ENCODE measurements at places on chromosomes 13 and 19. TPM values are rescaled to one million over a fixed set of nuclear protein-coding genes. Genes with fewer than 3 reads are reported as not detected.

DNA sequence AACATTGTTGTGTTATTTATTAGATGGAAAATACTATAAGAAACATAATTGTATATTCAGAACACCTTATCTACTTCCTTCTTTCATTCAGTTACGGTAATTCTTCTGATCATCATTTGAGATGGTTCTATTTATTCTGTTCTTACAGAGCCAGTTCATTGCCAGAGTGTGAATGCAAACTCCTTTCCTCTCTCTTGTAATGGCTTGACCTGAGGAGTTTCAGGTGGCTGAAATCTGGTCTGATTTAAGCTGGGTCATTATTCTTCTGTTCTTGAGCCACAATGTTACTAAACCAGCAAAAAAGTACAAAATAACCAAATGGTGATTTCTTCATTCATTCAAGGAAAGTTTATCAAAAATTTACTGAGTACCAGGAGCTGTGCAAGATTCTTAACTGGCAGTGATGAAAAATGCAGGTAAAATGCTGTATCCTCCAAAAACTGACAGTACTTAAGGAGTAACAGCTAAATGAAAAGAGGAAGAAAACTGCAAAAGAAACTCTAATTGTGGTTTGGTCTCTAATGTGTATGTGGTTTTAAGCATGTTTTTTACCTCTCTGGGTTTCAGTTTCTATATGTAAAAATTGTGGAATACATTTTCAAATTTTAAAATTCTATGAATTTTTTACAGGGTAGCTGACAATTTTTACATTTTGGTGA is 182.4 kb upstream of the UFM1 start:
- no peak for DNase-seq

- no peak for DNase-seq
Measured at GRCh38 chr13:40408602-40409001, 257.8 kb downstream of the FOXO1 start.

DNA sequence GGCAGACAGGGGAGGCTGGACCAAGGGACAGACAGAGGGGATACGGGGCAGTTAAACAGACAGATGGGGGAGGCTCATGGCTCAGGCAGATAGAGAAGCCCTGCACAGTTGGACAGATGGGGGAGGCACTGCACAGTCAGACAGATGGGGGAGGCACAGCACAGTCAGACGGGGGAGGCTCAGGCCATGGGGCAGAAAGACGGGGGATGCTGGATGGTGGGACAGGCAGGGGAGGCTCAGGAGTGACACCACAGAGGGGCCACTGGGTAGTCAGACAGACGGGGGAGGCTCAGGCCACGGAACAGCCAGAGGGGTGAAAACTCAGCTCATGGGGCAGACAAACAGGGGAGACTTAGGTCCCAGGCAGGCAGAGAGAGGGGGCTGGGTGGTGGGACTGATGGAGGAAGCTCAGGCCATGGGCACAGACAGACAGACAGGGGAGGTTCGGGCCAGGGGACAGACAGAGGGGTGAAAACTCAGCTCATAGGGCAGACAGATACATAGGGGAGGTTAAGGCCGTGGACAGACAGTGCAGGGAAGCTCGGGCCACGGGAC is 886 bp downstream of the MFSD12 start:
- no peak for DNase-seq

GRCh38 chr19:17302391-17303166 is 646 bp downstream of the ABHD8 start:
- DNase-seq = no peak

DNA sequence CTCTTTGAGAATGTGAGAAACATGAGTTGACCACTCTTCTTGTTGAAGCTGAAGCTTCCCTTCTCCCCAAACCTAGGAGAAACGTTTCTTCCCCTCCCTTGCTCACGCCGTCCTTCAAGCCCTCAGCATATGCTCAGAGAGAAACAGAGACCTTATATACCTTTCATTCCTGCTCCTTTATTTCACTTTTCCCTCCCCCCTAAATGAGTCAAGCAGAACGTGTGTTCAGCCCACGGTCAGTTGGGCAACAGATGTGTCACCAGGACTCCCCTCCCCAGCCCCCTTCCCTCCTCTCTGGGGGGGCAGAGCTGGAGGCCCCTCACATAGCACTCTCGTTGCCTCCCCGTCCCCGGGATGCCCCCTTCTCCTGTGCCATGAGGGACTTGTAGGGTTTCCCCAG is 8.6 kb downstream of the OR7C2 start:
- no peak for DNase-seq

Gene TEAD2
- polyA plus RNA-seq = not detected

DNA sequence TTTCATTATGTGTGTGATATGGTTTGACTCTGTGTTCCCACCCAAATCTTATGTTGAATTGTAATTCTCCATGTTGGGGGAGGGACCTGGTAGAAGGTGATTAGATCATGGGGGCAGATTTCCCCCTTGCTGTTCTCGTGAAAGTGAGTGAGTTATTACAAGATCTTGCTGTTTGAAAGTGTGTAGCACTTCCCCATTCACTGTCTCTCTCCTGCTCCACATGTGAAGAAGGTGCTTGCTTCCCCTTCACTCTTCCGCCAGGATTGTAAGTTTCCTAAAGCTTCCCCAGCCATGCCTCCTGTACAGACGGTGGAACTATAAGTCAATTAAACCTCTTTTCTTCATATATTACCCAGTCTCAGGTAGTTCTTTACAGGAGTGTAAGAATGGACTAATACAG is 54.3 kb upstream of the SERTM1 start:
- DNase-seq = no peak

DNA sequence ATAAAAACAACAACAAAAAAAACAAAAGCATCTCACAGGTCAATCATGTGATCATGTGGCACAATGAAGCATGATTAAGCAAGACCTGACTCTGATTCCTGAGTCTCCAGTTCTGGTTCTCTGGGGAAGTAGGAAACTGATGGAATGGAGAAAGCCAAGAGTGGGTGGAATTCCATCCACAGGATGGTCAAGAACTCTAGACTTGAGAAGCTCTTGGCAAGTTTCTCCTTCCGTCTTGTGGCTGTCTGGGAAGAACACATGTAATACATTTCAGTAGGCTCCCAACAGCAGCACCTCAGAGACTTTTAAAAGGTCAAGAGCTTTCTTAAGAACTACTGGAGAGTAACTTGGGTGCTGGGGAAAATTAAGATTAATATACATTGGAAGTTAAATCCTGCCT is 78.6 kb upstream of the TSHZ3 start:
- no peak for DNase-seq

DNA sequence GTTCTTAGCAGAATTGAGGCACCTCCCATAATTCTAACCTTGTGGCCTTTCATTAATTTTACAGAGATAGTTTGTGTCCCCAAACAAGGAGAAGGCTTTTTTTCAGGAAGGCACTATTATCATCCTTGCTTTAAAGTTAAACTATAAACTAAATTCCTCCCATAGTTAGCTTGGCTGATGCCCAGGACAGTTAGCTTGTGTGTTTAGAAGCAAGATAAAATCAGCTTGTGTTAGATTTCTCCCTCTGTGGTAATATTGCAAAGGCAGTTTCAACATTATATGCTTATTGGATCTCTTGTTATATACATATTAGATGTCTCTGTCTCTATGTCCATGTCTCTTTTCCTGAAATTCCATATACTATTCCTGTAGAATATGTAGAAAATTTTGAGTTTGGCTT is 342.7 kb downstream of the TBC1D4 start:
- DNase-seq = no peak

Data from CD8-positive, alpha-beta memory T cell (primary cell).